Lower leg skin (tissue), 4 donors: ENCODE measurements at places on chromosomes 6 and 20. TPM values are rescaled to one million over a fixed set of nuclear protein-coding genes. Genes with fewer than 3 reads are reported as not detected.
A peak's percentile ranks its signal among the peaks of the same experiment; 100 is the strongest.

SNAP91 gene
- total RNA-seq = not detected

DNA sequence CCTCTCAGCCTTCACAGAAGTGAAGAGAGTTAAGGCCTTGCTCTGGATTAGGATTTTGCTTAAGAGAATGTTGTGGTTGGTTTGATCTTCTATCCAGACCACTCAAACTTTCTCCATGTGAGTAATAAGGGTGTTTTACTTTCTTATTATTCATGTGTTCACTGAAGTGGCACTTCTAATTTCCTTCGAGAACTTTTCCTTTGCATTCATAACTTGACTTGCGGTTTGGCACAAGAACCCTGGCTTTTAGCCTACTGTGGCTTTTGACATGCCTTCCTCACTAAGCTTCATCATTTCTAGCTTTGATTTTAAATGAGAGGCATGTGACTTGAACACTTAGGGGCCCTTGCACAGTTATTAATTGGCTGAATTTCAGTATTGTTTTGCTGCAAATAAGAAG is 166.1 kb upstream of the OPRM1 start:
- DNase-seq = no peak

DNA sequence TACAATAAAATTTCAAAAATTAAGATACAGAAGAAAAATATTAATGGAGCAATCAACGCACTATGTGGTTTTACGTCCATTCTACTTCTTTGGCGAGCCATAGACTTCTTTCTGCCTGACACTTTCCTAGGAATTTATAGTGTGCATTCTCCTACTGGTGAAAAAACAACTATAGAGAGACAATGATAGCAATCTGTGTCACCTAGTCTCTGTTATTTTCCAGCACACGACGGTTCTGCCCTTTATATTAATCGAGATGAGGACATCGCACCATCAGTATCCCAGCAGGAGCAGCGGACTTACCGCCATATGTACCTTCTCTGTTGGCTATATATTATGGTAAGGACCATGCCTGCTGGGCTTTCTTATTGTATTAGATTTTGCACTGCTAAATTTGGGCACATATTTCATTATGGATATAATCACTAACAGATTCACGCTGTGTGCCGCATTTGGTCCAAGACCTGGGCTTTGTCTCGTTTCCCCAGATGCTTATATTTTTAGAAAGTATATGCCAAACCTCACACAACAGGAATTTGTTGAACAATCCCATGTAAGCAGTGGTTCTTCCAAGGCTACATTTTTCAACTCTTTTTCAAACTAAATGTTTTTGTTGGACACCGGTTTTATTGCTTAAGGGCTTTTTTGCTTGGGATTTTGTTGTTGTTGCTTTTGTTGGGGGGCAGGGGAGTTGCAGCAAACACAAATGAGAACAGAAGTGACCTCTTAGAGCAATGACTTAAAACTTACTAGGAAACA is 166.4 kb downstream of the ADAT2 start:
- DNase-seq = no peak

DNA sequence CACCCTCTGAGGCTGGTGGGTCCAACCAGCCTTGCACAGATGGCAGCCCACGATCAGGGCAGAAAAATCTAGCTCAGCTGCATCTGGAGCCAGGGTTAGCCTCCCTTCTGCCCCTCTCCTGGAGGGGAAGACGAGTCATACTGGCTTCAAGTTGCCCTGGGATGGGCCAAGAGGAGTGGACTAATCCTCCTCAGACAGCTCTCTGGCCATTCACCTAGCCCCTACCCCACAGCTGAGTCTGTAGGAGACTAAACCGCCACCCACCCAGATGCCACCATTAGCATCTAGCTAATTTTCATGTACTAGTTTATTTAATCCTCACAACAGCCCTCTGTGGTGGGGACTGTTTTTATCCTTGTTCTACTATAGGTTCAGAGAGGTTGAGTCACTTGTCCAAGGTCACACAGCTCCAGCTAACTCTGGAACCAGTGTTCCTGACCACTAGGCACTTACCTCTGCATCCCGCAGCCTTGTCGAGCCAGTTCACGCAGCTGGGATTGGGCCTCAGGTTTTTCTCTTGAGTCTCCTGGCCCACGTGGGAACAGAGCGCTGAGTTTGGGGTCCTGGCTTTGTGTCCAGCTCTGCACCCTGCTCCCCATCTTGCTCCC is 48.5 kb upstream of the CCDC167 start:
- no peak for DNase-seq

- no peak for DNase-seq
Measured at GRCh38 chr20:45366631-45367030, 3.7 kb downstream of the SYS1 start.

C20orf204 gene
- total RNA-seq = 0.68 TPM

- no peak for DNase-seq
Measured at GRCh38 chr6:128394167-128394566, 126.2 kb downstream of the PTPRK start.

CDYL gene
- total RNA-seq = 61.4 TPM

DNA sequence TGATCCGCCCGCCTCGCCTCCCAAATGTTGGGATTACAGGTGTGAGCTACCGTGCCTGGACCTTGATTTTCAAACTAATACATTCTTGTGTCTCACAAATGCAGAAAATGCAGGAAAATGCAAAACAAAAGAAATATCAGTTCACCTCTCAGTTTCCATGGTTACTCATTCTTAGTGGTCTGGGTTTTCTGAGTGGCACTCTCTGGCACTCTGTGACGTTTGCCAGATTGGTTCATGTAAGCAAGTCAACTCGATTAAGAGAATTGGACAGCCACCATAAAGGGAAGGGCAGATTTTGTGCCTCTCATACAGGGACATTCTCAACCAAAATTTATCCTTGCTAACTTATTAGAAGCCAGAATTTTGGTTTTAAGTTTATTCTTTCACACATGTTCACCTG is 8.6 kb downstream of the CMTR1 start:
- DNase-seq = no peak

DNA sequence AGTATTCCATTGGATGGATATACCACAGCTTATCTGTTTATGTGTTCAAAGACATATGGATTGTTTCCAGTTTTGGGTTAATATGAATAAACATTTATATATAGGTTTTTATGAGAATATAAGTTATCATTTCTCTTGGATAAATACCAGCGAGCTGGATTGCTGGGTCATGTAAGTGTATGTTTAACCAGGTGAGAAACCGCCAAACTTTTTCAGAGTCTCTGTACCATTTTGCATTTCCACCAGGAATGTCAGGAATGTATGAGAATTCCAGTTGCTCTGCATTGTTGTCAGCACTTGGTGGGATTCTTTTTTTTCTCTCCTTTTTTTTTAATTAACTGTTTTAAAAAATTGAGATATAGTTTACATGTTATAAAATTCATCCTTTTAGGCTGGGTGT is 52.1 kb downstream of the PHF20 start:
- DNase-seq = no peak

- no peak for DNase-seq
Measured at GRCh38 chr6:110999634-111000270, 17.9 kb downstream of the RPF2 start.

VNN1 gene
- not detected for total RNA-seq

DNA sequence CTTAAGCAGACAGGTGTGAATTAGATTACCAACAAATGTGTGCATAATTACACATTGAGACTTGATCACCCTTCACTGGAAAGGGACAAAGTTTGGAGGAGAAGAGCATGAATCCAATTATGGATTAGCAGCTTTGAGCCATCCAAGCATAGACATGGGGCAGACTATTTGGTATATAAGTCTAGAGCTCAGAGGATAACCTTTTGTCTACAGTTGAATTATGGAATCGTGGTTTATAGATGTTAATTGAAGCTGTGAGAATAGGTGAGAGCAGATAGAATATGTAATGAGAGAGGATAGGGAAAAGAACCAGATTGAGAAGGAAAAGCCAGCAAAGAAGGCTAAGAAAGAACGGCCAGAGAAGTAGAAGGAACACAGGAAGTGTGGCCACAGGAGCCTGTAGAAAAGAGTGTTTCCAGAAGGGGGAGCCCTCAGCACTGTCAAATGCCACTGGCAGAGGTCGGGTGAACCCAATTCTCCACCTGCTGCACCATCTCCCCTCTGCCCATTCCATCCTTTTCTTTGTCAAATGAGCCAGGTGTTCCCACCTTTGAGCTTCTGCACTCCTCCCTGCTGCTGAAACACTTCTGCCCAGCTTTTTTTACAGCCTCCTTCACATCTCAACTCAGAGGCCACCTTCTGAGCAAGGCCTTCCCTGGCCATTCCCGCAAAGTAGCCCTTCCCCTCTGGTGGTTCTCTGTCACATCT is 7.3 kb downstream of the DNTTIP1 start:
- no peak for DNase-seq

- DNase-seq = no peak
Measured at GRCh38 chr20:32158943-32159660, 48.4 kb downstream of the PLAGL2 start.

- DNase-seq = no peak
Measured at GRCh38 chr20:50948132-50948785, 10.1 kb downstream of the DPM1 start.

- DNase-seq = no peak
Measured at GRCh38 chr6:95501032-95501904, 76.1 kb upstream of the MANEA start.

GRCh38 chr6:108002365-108003221 is 44.6 kb upstream of the SEC63 start:
- DNase-seq = peak; percentile 51

- DNase-seq = no peak
Measured at GRCh38 chr20:45017281-45017680, 51.0 kb downstream of the STK4 start.
